LHCN-M2 (cell line): ENCODE measurements at places on chromosomes 5 and 9. TPM values are rescaled to one million over a fixed set of nuclear protein-coding genes. Genes with fewer than 3 reads are reported as not detected.

The EEIG1 gene
- total RNA-seq = 4.8 and 12.2 TPM in 2 replicates

The ST8SIA4 gene
- total RNA-seq = 11.2 and 13.9 TPM in 2 replicates

The SH3TC2 gene
- 3.6 and 4.4 TPM in 2 replicates for total RNA-seq

The GPR21 gene
- 0.11 TPM in 1 of 2 replicates, not detected in the other for total RNA-seq

The ROR2 gene
- not detected in 2 replicates for total RNA-seq
